ENCODE measurements at places on chromosomes 7 and 10.
A peak's percentile ranks its signal among the peaks of the same experiment; 100 is the strongest.

DNA sequence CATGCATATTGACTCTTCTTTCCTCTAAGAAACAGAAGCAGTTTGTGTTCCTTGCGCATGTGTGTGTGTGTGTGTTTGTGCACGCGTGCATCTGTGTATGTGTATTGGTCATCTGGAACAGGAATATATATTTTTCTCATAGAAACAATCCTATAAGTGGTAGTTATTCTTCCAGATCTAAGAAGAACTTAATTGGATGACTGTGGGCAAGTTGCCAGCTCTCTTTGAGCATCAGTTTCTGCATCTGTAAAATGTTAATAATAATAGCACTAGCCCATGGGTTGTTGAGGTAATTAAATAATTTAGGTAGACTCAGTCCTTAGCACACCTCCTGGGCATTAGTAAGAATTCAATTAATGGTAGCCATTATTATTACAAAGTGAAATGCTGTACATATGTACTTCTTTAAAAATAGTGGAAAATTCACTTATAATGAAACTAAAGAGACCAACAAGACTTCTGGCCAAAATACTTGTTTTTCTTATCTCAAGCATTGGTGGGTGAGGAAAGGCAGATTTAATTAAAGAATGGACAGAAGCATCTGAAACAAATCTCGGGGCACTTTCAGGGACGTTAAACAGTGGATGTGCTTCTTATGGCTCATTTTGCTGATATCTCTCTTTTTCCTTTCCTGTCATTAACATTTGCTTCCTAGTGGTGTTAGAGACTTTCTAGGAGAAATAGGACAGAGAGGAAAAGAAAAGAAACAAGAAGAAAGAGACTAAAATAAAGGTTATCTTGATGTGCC lies 124.9 kb upstream of the HABP2 start:
- DNase-seq, result no peak

- DNase-seq, result no peak
Measured at GRCh38 chr7:5393328-5393727, 30.3 kb downstream of the TNRC18 start.

- DNase-seq, result no peak
Measured at GRCh38 chr7:7596176-7596575, 29.5 kb downstream of the MIOS start.

GRCh38 chr10:124294811-124295770 lies 123.6 kb downstream of the OAT start:
- no peak for DNase-seq

- no peak for DNase-seq
Measured at GRCh38 chr7:53661645-53662217, 626.3 kb downstream of the POM121L12 start.

- no peak for DNase-seq
Measured at GRCh38 chr7:17560966-17561365, 262.5 kb downstream of the AHR start.

GRCh38 chr7:95157381-95157780 lies 167.0 kb downstream of the PON1 start:
- no peak for DNase-seq

DNA sequence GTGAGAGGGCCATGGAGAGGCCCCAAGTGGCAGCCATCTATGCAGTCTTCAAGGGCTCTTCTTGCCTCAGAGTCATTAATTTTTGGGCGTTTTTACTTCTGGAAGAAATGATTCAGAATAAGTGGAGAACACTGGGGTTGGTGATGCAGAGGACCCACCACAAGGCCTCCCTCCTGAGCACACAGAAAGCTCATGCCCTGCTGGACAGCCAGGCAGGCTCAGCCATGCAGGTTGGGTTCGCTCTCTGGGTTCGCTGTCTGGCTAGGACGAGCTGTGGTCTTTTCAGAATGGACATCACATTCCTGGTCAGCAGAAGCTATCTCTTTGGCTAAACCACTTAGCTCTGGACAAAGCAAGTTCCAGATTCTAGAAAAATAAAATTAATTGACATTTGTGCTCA lies 480.8 kb downstream of the RPS24 start:
- DNase-seq, result no peak

- DNase-seq, result no peak
Measured at GRCh38 chr7:151109094-151110048, 23.1 kb downstream of the AGAP3 start.

GRCh38 chr7:118517275-118517674 lies 292.8 kb downstream of the ANKRD7 start:
- DNase-seq, result no peak

- DNase-seq, result no peak
Measured at GRCh38 chr7:3995187-3995586, 686.9 kb upstream of the FOXK1 start.

DNA sequence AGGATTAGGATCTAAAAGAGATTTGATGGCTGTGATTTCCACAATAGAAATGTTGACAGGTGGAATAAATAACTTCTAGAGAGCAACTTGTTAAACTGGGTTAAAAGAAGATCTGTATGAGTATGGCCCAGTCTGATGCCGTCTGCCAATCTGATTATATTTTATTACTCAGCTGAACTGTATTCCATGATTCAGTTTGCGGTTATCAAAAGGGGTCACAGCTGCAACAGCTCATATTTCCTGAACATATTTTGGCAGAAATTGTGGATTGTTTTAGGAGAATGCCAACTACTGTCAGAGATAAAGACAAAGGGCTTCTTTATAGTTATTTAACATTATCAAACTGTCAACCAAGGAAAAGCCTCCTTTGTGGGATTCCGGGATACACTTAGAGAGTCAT lies 244.8 kb upstream of the MINDY3 start:
- DNase-seq, result peak; percentile 9

- no peak for DNase-seq
Measured at GRCh38 chr7:80182630-80183276, 48.1 kb downstream of the GNAI1 start.

GRCh38 chr7:121714559-121715303 lies 158.2 kb upstream of the PTPRZ1 start:
- DNase-seq, result no peak

- DNase-seq, result no peak
Measured at GRCh38 chr10:34319197-34319846, 495.8 kb downstream of the PARD3 start.

- no peak for DNase-seq
Measured at GRCh38 chr7:159136442-159136841, 8.2 kb downstream of the VIPR2 start.

GRCh38 chr7:143419880-143420279 lies 11.2 kb upstream of the EPHA1 start:
- no peak for DNase-seq

DNA sequence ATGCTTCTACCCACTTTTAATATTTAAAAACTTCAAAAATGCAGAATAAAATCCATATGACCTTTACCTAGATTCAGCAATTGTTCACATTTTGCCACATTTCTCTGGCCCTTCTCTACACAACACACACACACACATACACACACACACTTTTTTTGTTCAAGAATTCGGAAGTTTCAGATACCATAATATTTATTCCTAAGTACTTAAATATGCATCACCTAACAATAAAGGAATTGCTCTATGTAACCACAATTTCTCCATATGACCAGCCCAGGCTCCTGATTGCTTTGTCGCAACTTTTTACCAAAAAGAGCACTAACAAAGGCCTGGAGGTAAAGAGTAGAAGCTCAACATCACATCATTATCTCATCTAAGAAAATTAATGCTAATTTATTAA lies 106.6 kb downstream of the FAS start:
- no peak for DNase-seq

- DNase-seq, result no peak
Measured at GRCh38 chr7:134188311-134188710, 61.2 kb downstream of the LRGUK start.

GRCh38 chr7:115558161-115558560 lies 472.4 kb downstream of the TFEC start:
- DNase-seq, result no peak

DNA sequence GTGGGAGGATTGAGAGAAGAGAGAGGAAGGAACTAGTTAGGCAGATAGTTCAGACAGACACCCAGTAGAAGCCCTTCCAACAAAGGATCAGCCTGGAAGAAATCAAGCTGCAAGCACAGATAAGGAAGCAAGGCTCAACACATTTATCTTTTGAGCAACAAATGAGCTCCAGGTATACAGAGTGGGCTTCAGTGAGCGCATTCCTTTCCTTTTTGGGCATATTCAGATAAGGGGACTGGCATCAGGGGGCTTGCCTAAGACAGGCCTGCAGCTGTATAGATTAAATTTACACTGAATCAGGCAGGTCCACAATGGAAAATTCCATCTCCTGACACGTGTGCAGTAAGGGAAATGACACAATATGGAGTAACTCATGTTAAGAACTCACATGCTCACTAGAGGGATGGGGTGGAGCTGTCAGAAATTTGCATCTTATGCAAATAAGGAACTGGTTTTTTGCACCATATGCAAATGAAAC lies 147.2 kb downstream of the AKR1D1 start:
- no peak for DNase-seq

DNA sequence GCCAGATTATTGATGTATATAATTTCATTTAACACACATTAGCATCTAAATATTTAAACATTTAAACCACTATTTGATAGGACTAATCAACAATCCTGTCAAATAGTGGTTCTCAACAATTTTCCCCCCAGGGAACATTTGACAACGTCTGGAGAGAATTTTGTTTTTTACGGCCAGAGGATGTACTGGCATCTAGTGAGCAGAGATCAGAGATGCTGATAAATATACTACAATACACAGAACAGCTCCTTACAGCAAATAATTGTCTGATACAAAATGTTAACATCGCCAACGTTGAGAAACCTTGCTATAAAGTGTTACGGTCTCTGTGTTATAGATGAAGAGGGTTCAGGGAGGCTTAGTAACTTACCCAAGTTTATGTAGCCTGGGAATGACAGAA lies 25.0 kb upstream of the TMEM229A start:
- DNase-seq, result no peak

GRCh38 chr10:62062028-62062427 lies 160.5 kb downstream of the ARID5B start:
- DNase-seq, result no peak

- DNase-seq, result no peak
Measured at GRCh38 chr7:98456866-98457265, 56.0 kb upstream of the BAIAP2L1 start.

DNA sequence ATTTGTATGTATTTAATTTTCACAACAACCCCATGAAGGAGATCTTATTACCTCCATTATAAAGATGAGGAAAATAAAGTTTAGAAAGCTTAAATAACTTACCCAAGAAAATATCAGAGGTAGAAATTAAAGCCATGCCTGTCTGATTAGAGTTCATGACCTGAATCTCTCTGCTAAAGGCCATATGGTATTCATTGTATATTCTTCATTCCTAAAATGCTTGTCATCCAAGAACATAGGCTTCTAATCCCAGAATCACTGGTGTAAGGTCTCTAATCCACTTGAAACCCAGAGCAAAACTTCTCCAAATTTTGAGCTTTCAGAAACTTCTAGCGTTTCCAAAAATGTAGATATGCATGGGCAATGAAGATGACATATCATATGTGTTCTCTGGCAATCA lies 72.3 kb upstream of the YAE1 start:
- DNase-seq, result no peak

DNA sequence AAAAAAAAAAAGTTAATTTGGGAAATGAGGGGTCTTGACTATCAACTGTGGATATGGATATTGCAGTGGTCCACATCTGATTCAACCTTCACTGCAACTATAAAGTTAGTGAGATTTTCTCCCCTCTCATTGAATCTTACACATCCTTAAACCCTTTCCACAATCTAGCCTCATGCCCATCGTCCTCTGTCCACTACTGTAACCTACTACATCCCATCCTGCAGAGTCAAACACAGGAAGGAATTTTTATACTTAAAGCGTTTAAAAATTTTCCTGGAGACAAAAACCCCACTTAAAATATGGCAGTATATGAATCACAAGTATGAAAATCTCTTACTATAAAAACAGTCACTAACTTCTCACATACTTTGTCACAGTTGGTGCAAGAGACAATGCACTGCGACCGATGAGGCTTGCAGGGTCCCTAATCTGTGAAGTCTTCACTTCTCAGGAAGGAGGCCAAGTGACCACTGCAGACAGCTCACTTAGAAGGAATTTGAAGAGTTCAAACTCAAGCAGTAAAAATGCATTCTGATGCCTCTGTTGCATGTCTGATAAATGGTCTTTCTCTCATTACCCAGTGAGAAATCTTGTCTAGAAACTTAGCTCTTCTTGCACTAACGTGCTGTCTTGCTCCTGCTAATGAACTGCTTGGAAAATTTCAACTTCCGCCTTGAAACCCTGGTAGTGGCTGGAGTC lies 50.3 kb upstream of the ST8SIA6 start:
- DNase-seq, result no peak

GRCh38 chr10:387909-388660 lies 252.8 kb downstream of the ZMYND11 start:
- DNase-seq, result no peak

DNA sequence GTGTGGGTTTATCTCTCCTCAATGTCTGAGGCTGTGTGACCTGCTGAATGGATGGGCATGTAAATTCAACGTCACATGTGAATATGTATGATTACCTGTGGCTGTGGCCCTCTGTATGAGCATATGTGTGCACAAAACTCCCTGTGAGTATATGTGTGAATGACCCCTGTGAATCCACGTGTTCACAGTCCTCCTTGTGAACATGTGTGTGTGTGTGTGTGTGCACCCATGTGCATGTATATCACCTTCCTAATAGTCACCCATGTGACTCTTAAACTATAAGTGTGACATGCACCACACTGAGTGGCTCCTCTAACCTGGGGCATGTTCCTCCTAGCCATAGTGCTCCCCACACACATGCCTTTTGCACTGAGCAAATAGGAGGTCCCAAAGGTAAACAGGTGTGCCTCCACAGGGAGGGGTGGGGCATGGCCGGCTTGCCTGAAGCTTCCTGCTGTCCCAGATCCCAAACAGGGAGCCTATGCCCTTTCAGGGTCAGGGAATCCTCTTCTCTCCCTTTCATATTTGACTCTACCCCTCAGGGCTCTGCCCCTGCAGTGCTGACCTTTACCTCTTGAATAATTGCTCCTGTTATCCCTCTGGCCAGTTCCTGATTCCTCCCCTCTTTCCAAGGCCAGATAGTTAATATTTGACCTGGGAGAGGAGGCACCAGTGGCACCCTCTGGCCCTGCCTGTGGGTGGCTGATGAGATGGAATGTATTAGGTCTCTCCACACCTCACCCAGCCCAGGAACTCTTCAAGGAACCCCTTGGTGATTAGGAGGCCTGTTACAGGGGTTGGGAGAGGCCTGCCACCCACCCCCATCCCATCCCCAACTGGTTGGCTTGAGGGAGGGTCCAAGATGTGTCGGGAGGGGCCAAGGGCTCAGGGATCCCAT lies 1.9 kb downstream of the SEMA4G start:
- no peak for DNase-seq
